ENCODE measurements at places on chromosomes 11 and 22.

DNA sequence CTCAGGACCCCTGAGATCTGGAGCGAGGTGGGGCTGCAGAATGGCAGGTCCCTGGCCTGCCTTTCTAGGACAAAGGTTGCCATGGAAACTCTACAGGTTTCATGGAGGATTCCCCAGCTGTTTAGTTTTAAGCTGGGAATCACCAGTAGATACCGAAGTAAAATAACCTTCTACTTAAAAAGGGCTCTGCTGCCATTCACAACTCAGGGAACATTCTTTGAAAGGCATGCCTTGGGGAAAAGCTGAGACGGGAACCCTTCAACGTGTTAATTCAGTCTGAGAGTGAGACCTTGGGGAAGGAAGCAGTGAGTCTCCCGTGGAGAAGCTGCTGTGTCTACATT lies 493.3 kb downstream of the BRD1 start:
- DNase-seq, result no peak

GRCh38 chr11:87861030-87861429 lies 314.2 kb downstream of the RAB38 start:
- no peak for DNase-seq

- no peak for DNase-seq
Measured at GRCh38 chr11:134230339-134230738, 5.9 kb downstream of the VPS26B start.

GRCh38 chr11:46210133-46210636 lies 67.3 kb upstream of the CREB3L1 start:
- DNase-seq, result no peak
